ENCODE measurements at places on chromosomes 6 and 20. TPM values are rescaled to one million over a fixed set of nuclear protein-coding genes. Genes with fewer than 3 reads are reported as not detected.

The ADGRF1 gene
- total RNA-seq: not detected

The RAET1L gene
- not detected for total RNA-seq

DNA sequence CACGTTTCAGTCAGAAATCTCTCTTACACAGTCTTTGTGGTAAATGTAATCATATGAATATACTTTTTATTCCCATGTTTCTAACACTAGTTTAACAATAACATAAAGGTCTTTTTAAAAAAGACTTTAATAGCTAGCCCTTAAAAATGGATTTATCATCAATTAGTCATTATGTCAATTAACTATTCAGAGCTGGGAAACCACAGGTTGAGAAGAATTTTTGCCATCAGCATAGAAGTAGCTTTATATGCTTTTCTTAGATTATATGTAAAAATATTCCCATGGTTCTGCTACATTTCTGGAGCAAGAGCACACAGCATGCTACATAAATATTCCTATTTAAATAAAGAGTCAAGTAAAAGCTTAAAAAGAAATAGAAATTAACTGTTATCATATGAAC, 35.5 kb downstream of the ASCC3 start:
- no peak overlapping the region for H3K27ac ChIP-seq
- DNase-seq: no peak
- peaks cover 9% of the 10 kb centered on the region for H3K36me3 ChIP-seq

- H3K27me3 ChIP-seq: no peaks in the 10 kb centered on the region
- H3K27ac ChIP-seq: no peak overlapping the region
- H3K4me3 ChIP-seq: no peak overlapping the region
- H3K36me3 ChIP-seq: no peaks in the 10 kb centered on the region
Measured at GRCh38 chr20:49765413-49765736, 47.3 kb upstream of the SLC9A8 start.

The SLX4IP gene
- 2.4 TPM for total RNA-seq

The ZC3H12D gene
- 0.71 TPM for total RNA-seq

- H3K4me3 ChIP-seq: no peak overlapping the region
- H3K4me1 ChIP-seq: no peaks in the 10 kb centered on the region
- no peaks in the 10 kb centered on the region for H3K27me3 ChIP-seq
- no peak for DNase-seq
- H3K27ac ChIP-seq: no peak overlapping the region
Measured at GRCh38 chr20:53379014-53379832, 214.4 kb downstream of the ZNF217 start.

The WFDC2 gene
- 94.1 TPM for total RNA-seq

DNA sequence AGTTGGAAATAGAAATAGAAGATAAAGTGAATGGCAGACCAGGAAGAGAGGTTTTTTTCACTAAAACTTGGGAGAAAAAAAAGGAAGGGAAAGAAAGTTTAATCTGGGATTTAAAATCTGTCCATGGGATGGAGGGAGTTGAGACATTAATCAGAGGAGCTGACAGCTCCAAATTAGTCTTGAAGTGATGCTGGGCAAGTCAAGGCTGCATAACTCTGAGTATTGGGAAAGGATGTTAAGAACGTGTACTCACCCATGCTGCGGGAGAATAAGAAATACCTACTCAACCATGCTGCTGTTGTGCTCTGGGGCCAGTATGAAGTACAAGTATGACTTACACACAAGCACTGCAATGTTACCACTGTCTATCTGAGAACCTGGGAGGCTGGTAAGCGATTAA, 47.5 kb downstream of the SNRNP48 start:
- DNase-seq: no peak
- no peaks in the 10 kb centered on the region for H3K4me1 ChIP-seq
- no peak overlapping the region for H3K4me3 ChIP-seq
- no peaks in the 10 kb centered on the region for H3K27me3 ChIP-seq
- H3K36me3 ChIP-seq: no peaks in the 10 kb centered on the region
- H3K27ac ChIP-seq: no peak overlapping the region

DNA sequence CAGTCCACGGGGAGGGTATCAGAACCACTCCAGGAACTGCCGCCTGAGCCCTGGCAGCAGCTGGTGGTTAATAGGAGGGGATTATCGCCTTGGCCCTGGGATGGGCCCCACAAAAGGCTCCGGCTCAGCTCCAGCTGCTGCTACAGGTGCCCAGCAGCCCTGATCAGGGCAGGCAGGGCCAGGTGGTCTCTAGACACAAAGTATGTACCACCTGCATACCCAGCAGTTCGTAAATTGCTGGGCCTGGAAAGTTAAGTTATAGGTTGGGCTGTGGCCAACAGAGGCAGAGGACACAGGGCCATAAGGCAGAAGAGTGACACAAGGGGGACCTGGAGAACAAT, 35.1 kb downstream of the RRBP1 start:
- no peaks in the 10 kb centered on the region for H3K27me3 ChIP-seq
- H3K4me1 ChIP-seq: peaks cover 75% of the 10 kb centered on the region
- H3K27ac ChIP-seq: peak overlapping the region; percentile 46
- peak; percentile 57 for DNase-seq

The KHDC1L gene
- total RNA-seq: not detected

- no peaks in the 10 kb centered on the region for H3K27me3 ChIP-seq
- peak; percentile 92 for DNase-seq
- H3K4me1 ChIP-seq: peaks cover 40% of the 10 kb centered on the region
- no peaks in the 10 kb centered on the region for H3K36me3 ChIP-seq
- H3K4me3 ChIP-seq: peak overlapping the region; percentile 40
Measured at GRCh38 chr20:58890518-58891085, 38.1 kb downstream of the GNAS start.

The GCNT2 gene
- 26.9 TPM for total RNA-seq

The TBC1D32 gene
- total RNA-seq: 4.6 TPM

GRCh38 chr6:145352382-145353080, 382.8 kb downstream of the EPM2A start:
- no peaks in the 10 kb centered on the region for H3K36me3 ChIP-seq
- H3K4me3 ChIP-seq: no peak overlapping the region
- no peaks in the 10 kb centered on the region for H3K27me3 ChIP-seq
- no peaks in the 10 kb centered on the region for H3K4me1 ChIP-seq
- no peak for DNase-seq
- no peak overlapping the region for H3K27ac ChIP-seq

GRCh38 chr6:117976030-117976651, 69.1 kb downstream of the SLC35F1 start:
- no peak for DNase-seq
- H3K27ac ChIP-seq: no peak overlapping the region
- H3K4me3 ChIP-seq: no peak overlapping the region
- no peaks in the 10 kb centered on the region for H3K27me3 ChIP-seq
